ENCODE measurements at places on chromosomes 5 and 9.

GRCh38 chr5:42242210-42242609 lies 181.0 kb upstream of the GHR start:
- DNase-seq = no peak

DNA sequence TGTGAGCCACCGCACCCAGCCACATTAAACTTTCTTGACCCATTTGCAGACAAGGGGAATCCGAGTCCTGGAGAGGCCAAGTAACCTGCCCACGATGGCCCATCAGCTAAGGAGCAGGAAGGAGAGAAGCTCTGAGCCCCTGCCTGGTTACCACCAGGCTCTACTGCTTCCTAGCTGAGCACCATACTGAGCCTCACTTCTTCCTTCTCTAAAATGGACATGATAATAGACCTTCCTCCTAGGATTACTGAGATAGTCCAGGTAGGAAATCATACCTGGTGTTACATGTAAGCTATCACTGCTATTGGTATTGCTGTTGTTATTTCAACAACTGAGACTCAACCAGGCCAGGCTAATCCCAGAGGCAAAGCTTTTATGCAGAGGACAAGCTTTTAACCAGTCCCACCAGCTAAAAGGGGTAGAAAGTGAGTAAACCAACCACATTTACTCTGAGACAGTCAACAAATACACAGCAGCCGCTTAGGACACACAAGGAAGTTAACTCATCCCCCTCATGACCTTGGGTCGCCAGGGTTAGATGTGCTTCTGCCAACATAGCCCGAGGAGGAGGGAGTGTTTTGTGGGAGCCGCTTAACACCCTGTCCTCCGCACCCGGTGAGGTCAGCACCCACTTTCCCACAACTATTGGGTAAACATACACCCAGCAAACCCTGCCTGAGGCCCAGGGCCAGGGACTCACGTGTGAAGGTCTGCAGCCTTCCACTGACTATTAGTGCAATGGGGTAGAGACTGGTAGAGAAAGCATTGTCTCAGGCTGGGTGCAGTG lies 20.6 kb upstream of the PTGES start:
- DNase-seq = no peak

DNA sequence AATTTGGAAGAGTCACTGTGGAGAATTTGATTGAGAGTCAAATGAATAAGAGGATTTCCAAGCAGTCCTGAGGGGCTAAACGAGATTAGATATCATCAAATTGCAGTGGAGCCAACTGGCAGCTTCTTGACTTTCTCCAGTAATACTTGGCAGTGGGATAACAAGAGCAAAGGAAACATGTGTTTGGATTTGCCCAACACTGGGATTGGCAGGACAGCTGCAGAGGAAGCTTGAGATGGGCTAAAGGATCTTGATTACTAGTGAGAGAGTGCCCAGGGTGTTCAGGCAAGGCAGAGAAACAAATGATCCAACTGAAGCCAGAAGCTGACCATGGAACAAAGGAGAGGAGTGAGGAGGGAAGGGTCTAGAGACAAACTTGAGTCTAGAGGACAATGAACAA lies 356.0 kb upstream of the ISL1 start:
- no peak for DNase-seq

DNA sequence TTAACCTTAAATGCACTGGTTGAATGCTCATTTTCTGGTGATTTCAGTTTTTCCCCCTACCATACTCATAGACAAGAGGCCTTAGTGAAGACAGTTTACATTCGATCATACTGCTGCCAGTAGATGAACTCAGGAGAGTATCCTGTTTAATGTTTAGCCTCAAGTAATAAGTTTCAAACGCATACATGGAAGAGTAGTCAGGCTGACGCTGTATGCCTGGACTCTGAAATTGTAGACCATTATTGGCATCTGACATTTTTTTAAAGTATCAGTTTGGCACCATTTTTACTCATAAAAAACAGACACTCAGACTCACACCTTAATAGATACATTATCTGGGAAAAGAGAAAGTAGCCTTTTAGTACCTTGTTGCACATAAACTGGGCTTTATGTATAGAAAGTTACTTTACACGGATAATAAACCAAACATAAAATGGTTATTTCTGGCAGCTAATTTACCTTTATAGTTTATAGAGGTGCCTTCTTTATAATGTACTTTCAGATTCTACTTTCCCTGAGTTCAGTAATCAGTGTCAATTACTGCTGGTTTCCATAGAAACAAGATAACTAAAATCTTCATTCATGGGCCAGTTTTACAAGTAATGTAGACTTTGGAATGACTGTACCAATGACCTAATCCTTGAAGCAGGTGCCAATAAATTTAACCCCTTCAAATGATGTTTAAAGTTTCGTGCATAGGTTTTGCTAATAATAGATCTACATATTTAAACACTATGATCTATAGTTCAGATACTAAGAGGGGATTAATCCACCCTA lies 183.8 kb upstream of the ITGA1 start:
- no peak for DNase-seq

GRCh38 chr5:77398896-77399295 lies 93.2 kb downstream of the WDR41 start:
- peak; percentile 35 for DNase-seq

GRCh38 chr5:147822686-147823491 lies 8.6 kb downstream of the SPINK1 start:
- DNase-seq = peak; percentile 52

- DNase-seq = peak; percentile 57
Measured at GRCh38 chr5:73298772-73299630, 126.0 kb downstream of the TMEM174 start.

DNA sequence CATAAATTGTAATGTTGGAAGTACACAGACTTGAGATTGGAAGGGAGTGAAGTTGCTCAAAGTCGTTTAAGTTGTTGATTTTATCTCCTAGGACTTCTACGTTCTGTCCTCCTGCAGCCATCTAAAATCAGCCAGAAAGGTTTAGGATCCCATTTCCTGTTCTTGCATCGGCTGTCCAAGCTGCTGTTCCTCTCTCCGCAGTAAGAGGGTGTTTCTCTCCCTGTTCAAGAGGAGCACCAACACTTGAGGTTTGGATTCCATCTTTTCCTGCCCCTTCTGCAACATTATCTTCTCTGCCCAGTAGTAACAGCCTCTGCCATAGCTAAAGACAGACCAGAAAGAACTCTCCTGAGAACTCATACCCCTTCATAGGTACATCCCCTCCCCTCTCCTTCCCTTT lies 373.4 kb downstream of the GADD45G start:
- DNase-seq = peak; percentile 32

DNA sequence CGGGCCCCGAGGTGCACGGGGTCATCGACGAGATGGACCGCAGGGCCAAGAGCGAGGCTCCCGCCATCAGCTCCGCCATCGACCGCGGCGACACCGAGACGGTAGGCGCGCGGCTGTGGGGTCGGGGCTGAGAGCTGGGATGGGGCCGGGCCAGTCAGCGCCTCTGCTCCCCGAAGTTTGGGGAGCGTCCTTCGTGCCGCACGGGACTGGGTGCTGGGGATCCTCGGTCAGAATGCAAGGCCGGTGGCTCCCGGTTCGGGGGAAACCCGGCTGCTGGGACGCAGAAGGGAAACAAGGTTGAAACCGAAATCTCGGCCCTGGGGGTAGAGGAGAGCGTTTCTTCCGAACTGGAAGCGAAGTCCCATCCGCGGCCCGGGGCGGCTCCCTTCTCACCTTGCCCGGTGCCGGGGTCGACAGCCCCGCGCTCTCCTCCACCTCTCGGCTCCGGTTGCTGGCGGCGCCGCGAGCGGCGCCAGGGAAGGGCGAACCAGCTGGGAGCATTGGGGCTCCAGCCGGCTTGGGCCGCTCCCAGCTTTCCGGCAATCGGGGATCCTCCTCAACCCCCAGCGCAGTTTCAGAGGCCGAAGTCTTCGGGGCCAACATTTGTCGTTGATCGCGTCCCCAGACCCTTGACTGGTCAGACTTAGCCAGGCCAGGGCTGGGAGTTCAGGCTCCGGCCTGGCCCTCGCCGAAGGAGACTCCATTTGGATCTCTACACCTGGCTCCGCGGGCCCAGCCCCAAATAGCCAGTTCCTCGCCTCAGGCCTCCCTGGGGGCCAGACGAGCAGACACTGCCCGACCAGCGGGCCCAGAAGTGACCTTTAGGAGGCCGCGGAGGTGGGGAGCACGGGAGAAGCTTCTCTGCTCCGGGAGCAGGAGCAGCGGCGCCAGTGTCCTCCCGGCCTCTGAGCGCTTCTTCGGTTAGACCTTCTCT lies 1.1 kb downstream of the LHX2 start:
- no peak for DNase-seq

All from fibroblast of skin of right quadriceps (primary cell).